ENCODE measurements at places on chromosomes 2 and 18.

GRCh38 chr2:69914164-69914949, 552 bp upstream of the MXD1 start:
- DNase-seq, result peak; percentile 100

DNA sequence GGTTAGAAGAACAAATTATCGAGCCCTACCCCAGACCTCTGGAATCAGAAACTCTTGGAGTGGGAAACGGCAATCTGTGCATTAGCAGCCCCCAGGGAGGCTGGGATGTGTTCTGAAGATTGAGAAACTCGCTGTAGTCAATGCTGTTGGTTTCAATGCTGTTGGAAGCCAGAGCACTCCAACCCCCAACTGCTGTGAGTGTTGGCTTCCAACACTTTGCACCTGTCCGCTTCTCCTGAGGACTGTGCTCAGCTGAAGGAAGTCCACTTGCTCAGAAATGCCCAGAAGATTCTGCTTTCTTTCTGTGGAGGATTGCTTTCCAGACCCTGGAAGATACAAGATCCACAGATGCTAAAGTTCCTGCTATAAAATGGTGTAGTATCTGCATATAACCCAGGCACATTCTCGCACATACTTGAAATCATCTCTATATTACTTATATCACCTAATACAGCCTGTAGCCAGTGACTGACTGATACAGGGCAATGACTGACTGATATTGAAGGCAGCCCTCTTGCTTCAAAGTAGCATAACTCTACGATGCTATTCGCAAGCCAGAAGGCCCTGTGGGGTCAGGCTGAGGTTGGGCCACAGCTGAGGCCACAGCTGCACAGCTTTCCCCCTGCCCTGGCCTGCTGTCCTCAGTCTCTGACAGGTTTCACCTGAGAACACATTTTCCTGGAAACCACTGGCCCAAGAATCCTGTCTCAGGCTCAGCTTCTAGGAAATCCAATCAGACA, 757.7 kb upstream of the ID2 start:
- no peak for DNase-seq

DNA sequence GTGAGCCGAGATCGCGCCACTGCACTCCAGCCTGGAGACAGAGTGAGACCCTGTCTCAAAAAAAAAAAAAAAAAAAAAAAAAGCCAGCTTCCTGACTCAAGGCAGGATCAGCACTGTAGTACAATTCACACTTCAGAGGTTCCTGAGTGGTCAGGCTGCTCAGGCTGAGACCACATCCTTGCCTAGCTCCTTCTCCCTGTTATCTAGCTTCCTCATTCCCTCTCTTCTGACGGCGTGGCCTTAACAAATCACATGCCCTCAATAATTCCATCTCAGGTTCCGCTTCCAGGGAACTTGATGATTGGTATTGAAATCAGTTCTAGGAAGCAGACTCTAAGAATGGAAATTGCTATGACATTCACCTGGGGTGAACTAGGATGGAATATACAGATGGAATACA, 29.8 kb upstream of the KDM3A start:
- DNase-seq, result no peak

DNA sequence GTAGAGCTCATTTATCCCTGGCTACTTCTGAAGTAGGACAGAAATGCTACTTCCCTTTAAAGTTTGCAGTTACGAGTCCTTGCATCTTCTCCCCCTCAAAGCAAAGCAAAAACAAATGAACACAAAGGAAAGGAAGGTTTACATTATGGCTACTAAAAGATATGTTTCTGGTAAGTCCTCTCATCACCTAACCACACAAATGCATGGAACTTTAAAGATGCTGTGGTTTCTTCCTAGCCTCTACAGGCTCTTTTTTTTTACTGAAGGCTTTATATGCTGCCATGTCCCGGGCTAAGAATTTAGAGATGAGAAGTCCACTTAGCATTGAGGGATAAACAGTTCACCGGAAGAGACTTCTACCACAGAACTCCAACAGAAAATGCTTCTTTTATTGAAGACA, 291.2 kb downstream of the SS18 start:
- peak; percentile 69 for DNase-seq

GRCh38 chr2:215521031-215521430, 85.2 kb upstream of the FN1 start:
- DNase-seq, result peak; percentile 41

GRCh38 chr2:139033300-139033699, 253.1 kb upstream of the NXPH2 start:
- DNase-seq, result peak; percentile 78

DNA sequence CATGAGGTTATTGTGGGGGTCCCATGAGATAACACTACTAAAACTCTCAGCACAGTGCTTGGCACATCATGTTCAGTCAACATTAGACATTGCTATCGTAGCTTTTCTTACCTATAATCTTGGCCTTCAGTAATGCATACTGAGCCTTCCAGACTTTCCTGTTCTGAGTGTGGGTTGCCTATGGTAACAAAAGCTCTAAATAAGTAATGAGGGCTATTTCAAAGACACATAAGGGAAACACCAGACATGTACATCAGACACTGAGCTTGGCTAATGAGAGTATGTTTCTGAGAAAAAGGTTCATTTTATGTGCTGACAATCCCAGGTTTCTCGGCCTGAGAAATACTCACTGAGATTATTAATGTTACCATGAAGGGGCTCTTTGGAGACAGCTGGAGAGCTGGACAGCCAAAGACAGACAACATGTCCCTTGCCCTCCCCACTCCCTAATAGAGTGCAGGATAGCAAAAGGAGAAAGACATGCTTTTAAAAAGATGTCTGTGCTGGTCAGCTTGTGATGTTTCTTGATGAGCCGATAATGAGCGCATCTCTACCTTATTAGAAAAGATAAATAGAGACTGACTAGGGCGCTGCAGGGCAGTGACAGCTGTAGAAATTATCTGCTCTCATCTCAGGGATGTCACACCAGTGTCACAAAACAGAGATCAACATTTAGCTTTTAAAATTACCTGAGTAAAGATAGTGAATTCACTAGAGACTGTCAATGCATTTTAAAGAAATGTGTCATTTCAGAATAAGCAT, 25.4 kb downstream of the POLE4 start:
- DNase-seq, result no peak

DNA sequence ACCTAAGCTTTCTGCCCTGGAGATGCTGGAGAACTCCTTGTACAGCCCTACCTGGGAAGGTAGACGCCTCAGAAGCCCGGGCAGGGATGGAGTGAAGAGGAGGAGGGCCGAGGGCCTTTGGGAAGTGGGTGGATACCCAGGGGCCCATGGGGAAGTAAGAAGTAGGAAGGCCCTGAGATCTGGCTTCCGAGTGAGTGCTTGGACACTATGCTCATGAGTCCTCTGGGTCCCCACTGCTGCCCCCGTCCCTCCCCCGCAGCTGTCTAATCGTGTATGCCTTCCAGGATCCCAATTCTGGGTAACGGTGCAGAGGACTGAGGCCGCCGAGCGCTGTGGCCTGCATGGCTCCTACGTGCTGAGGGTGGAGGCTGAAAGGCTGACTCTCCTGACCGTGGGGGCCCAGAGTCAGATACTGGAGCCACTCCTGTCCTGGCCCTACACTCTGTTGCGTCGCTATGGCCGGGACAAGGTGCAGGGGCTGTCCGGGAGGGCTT, 1.1 kb downstream of the DOK1 start:
- no peak for DNase-seq

GRCh38 chr2:54579682-54580620, 123.8 kb downstream of the SPTBN1 start:
- no peak for DNase-seq

DNA sequence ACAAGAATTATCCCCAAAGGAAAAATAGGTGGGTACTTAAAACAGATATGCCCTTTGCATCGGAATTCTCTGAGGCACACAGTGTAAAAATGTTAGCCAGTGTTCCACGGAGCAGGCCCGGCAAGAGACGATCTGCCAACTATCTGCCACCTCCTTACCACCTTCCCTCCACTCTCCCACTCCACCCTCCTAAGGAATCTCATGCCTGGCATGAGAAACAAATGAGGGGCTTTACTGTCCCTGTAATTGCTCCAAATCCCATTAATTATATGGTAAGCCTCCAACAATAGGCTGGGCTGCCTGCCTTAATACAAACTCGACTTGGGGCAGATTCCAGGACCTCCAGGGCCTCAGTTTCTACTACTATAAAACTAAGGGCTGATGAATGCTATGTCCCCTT, 102.3 kb downstream of the ZBTB7C start:
- no peak for DNase-seq

- DNase-seq, result no peak
These were observed 240.1 kb upstream of the MEX3C start for GRCh38 chr18:51437280-51438271.

GRCh38 chr18:48192542-48192941, 216.6 kb downstream of the ZBTB7C start:
- DNase-seq, result no peak

DNA sequence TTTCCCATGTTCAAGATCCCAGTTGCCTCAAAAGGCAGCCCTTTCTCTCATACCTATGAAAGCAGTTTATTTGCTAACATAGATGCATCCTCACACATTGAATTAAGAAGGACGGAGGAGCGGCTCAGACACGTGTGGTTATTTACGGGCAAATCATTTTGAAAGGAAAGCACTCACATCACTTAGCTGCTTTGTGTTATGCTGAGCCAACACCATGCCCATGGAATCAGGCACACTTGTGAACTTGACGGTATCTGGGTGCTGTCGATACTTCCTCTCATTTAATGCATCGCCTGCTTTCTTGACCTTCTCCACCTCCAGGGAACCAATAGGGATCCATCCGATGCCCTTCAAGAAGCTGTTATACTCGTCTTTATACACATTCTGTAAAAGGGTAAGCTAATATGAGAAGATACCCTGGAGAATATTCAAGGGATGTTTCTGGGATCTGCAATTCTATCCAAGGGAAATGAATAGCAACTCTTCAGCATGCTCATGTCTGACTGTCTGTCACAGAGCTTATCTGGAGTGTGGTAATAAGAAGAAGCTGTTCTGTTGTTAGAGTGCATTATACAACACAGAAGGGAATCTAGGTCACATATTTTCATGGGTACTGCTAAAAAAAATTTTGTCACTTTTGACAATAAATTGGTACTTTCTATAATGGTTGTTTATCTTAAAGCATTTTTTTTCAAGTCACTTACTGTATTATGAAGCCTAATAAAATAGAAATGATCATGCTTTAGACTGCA, 63.3 kb downstream of the NEB start:
- DNase-seq, result no peak
